ENCODE measurements at places on chromosomes 1 and 21.

GRCh38 chr1:46820560-46821060 is 21.8 kb downstream of the CYP4B1 start:
- DNase-seq = no peak

GRCh38 chr1:41812051-41812450 is 106.7 kb downstream of the HIVEP3 start:
- no peak for DNase-seq

GRCh38 chr1:88296642-88297041 is 387.4 kb upstream of the PKN2 start:
- no peak for DNase-seq

DNA sequence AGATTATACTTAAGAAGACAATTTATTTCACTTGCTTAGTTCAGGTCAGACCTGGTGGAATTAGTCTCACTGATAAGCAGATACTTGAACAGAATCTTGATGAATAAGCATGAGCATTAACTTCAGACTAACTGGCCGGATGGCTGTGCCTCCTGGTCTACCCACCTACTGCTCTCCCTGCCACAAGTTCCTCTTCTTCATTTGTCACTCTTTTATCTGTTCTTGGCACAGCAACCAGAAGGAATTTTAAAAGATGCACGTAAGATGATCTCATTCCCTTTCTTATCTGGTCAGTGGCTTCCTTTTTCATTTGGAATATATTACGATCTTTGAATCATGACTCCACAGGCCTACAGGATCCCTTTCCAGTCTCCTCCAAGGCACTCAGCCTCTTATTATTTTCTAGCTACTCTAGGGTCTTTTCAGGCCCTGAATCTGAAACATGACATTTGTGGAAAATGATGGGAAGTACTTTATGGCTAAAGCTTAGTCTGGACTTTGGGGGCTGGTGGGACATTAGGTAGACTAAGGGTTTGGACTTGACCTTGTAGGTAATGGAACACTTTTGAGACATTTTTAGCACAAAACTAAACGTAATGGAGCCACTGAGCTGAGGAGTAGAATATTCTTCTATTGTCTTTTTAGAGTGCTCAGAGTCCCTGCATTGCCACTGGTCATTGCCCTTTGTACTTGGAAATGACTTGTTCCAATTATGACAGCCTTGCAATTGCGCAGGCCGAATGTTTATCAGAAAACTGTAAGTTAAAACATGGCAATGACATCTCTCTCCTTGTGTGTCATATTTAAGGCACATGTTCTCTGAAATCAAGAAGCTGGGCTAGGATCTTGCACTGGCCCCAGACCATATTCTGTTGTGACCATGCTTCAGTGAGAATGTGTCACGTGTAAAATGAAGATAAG is 16.0 kb downstream of the ST6GALNAC3 start:
- no peak for DNase-seq

DNA sequence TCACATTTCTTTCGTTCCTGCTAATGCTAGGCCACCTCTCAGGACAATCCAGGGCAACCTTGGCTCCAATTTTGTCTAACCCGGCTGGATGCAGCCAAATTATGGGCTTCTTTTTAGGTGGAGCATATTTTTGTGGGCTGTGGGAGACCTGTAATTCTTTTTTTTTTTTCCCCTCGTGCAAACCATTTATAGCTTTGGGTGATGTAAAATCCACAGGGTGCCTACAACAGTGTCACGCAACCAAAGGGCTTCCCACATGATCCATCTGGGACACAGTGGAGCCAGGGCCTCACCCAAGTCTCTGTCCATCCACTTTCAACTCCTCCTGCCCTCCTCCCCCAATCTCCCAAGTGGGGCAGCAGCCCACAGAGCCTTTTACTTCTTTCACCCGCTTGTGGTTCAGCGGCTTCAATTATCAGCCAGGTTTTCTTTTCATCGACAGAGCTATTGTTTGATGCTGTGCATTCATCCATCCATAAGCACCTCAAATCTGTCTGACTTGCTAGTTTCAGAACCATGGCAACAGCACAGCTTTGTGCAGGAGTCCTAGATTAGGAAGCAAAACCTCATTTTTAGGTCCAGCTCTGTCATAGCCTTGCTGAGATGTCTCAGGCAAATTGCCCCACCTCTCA is 10.0 kb upstream of the OVAAL start:
- no peak for DNase-seq

GRCh38 chr21:33496345-33496744 is 4.8 kb upstream of the DNAJC28 start:
- DNase-seq = no peak

- DNase-seq = no peak
Observed at GRCh38 chr1:41230656-41231055, 11.4 kb downstream of the SCMH1 start.

GRCh38 chr1:43818691-43819090 is 111.4 kb downstream of the ST3GAL3 start:
- no peak for DNase-seq

DNA sequence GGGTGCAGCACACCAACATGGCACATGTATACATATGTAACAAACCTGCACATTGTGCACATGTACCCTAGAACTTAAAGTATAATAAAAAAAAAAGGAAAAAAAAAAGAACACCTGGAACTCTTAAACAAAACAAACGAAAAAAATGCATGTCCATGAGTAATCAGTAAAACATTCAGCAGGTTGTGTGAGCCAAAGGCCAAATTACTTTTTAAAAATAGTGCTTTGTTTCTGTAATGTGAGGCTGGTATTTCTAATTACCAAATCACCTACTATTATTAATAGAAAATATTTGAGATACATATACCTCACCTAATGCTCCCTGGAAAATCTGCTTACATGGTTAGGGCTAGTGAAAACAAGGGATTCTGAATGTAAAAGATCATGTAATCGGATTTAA is 294.4 kb upstream of the NR5A2 start:
- DNase-seq = no peak

GRCh38 chr1:67766141-67766978 is 66.9 kb downstream of the GNG12 start:
- DNase-seq = no peak

- no peak for DNase-seq
Observed at GRCh38 chr1:98264727-98265126, 343.9 kb upstream of the DPYD start.

Measured in Right ventricle myocardium inferior (tissue), 1 donor.